Neural progenitor cell (in vitro differentiated cells): ENCODE measurements at places on chromosomes 13 and 19.

GRCh38 chr19:1512671-1513498, at the start of gene ADAMTSL5:
Gene ADAMTSL5 (minus strand): TSS chr19:1513019. CDS start chr19:1510943, 2,076 bp downstream.
- DNase-seq, result peak; percentile 45
- H3K4me3 ChIP-seq, result peak within 1 kb of the TSS; percentile 37
- no peak within 1 kb of the TSS for H3K27ac ChIP-seq
- peaks cover 81% of the 10 kb centered on the region for H3K27me3 ChIP-seq
- H3K36me3 ChIP-seq, result no peaks in the 10 kb centered on the region

DNA sequence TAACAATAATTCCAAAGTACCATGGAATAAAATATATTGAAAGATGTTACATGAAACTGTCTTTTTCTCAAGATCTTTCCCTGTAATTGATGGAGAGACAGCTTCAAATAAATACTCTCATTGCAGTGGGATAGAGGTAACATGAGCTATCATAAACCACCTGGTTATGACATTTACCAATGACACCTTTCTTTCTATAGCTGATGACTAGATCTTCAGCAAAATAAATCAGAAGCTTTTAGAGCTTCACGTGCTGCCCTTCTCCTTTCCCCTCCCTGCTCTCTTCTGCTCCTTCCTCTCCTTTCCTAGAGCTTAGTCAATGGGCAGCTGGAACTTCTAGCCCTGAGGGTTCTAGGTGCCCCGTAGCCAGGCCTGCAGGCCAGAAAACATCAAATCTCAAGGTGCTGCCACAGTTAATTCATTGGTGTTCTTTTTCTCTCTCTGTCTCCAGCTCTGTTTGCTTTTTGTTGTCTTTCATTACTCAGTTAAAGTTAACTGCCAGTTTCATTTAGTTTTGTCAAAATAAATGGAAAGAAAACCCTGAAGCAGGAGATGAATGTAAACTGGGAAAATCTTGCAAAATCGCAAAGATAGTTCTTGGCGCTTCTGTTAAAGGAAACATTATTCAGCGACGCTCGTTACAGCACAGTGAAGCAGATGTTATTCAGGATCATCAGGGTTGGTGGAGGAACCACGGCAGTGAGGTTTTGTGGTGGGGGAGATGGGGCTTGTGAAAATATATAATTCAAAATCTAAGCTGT, 8.3 kb upstream of the METTL21C start:
- H3K27ac ChIP-seq, result no peak overlapping the region
- H3K36me3 ChIP-seq, result no peaks in the 10 kb centered on the region
- DNase-seq, result no peak
- H3K27me3 ChIP-seq, result no peaks in the 10 kb centered on the region
- no peaks in the 10 kb centered on the region for H3K4me1 ChIP-seq

DNA sequence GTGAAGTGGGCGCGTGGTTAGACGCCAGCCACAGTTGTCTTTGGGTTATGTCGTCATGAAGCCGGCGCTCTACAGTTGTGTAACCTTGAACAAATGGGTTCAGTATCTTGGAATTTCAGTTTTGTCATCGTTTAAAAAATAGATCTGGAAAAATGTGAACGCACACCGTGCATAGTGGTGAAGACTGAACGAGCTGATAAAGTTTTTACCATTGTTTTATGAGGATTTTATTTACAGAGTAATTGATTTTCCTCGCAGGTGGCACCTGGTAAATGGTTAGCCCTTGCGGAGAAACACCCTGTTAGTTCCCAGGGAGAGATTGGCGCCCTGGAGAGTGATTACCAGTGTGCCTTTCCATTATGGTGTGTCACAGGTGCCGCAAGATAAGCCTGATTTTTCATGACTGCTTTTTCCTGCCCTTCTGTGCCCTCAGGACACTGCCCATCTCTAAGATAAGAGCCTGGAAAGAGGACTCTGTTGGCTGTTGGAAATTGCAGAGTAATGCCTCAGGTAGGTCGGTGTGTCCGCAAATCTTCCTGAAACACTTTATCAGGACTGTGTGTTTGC, 577 bp downstream of the ZNF181 start:
- H3K4me3 ChIP-seq, result peak overlapping the region; percentile 86

DNA sequence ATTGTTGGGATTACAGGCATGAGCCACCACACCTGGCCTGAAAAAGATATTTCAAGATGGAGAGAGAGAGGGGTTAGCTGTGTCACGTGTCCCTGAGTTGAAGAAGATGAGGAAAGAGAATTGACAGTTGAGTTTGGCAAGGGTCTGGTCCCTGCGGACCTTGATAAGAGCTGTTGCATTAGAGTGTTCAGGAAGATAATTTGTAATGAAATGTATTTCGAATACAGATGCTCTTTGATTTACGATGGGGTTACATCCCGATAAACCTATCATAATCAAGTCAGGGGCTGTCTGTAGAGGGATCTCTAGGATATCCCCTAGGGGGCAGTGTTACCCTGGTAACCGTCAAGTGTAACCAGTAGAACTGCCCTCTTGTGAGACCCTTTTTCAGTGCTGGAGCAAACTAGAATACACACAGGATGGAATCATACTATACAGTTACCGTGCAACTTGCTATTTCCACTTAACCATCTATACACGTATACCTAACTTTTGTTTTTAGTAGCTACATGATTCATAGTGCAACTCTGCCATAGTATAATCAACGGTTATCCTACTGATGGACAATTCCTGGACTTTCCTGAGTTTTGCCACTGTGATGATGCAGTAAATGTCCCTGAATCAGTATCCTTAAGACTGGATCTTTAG, 1.5 kb upstream of the ELOF1 start:
- H3K4me1 ChIP-seq, result peaks cover 5% of the 10 kb centered on the region
- H3K27me3 ChIP-seq, result no peaks in the 10 kb centered on the region
- H3K4me3 ChIP-seq, result no peak overlapping the region
- H3K36me3 ChIP-seq, result no peaks in the 10 kb centered on the region

- H3K27me3 ChIP-seq, result no peaks in the 10 kb centered on the region
- peaks cover 10% of the 10 kb centered on the region for H3K4me1 ChIP-seq
- no peak overlapping the region for H3K4me3 ChIP-seq
Observed at GRCh38 chr13:32206097-32206740, 108.9 kb downstream of the ZAR1L start.

- H3K4me1 ChIP-seq, result peaks cover 36% of the 10 kb centered on the region
- no peak overlapping the region for H3K27ac ChIP-seq
- no peaks in the 10 kb centered on the region for H3K27me3 ChIP-seq
- no peak overlapping the region for H3K4me3 ChIP-seq
Observed at GRCh38 chr19:45100201-45100600, 7.2 kb downstream of the PPP1R37 start.

GRCh38 chr13:30466841-30467252, 1.1 kb upstream of the HMGB1 start:
- peak overlapping the region; percentile 98 for H3K4me3 ChIP-seq
- peaks cover 13% of the 10 kb centered on the region for H3K36me3 ChIP-seq
- no peak overlapping the region for H3K27ac ChIP-seq

GRCh38 chr13:31042049-31042448, 109.6 kb downstream of the TEX26 start:
- no peaks in the 10 kb centered on the region for H3K4me1 ChIP-seq
- H3K27me3 ChIP-seq, result no peaks in the 10 kb centered on the region
- no peak overlapping the region for H3K27ac ChIP-seq

GRCh38 chr19:628168-628567, 5.2 kb downstream of the POLRMT start:
- no peaks in the 10 kb centered on the region for H3K4me1 ChIP-seq
- H3K27ac ChIP-seq, result no peak overlapping the region
- peak; percentile 41 for DNase-seq
- H3K36me3 ChIP-seq, result no peaks in the 10 kb centered on the region
- no peaks in the 10 kb centered on the region for H3K27me3 ChIP-seq
- H3K4me3 ChIP-seq, result no peak overlapping the region

DNA sequence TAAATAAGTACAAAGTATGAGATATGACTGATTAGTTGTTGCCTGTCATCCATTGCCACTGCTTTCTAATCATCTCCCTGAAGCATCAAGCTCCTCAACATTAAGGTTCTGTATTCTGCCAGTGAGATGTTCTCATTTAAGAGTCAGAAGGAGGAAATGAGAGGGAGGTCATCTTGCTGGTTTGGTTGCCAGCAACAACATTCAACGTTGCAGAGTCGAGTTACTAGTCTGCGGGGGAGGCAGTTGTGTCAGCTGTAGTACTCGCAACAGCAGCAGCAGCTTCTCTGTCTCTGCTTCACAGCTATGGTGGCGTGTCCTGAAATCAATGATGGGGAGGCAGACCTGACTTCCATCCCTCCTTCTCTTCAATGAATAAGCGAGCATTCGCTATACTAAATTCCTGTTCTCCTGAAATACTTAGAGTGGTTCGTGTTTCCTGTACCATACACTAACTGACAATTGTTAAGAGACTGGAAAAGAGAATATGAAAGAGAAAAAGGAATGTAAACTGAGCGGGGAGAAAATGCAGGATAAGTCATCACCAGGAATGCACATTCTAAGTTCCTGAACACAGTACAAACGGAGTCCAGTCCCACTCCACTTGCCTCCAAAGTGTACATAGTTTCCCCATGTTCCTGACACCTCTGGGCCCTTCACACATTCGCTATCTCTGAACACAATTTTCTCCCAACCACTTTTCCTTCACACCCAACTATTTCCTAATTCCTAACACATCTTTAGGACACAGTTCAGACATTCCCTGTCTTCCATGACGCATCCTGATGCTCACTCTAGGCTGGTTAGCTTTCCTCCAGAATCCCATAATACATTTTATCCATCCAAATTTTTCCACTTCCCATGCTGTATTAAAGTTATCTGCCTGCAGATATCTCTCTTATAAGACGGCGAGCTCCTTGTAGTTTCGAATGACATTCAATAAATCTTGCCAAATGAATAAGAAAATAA, 263.0 kb downstream of the KLF12 start:
- no peak for DNase-seq
- H3K27me3 ChIP-seq, result no peaks in the 10 kb centered on the region
- H3K27ac ChIP-seq, result no peak overlapping the region
- no peak overlapping the region for H3K4me3 ChIP-seq

GRCh38 chr19:10189616-10190015, 5.1 kb downstream of the DNMT1 start:
- H3K4me1 ChIP-seq, result peaks cover 3% of the 10 kb centered on the region
- H3K27ac ChIP-seq, result no peak overlapping the region
- DNase-seq, result no peak
- H3K4me3 ChIP-seq, result no peak overlapping the region
- no peaks in the 10 kb centered on the region for H3K27me3 ChIP-seq
- H3K36me3 ChIP-seq, result no peaks in the 10 kb centered on the region

GRCh38 chr13:41034881-41035280, 15.8 kb upstream of the ELF1 start:
- H3K4me1 ChIP-seq, result no peaks in the 10 kb centered on the region
- DNase-seq, result no peak
- no peak overlapping the region for H3K4me3 ChIP-seq
- no peak overlapping the region for H3K27ac ChIP-seq
- no peaks in the 10 kb centered on the region for H3K27me3 ChIP-seq

DNA sequence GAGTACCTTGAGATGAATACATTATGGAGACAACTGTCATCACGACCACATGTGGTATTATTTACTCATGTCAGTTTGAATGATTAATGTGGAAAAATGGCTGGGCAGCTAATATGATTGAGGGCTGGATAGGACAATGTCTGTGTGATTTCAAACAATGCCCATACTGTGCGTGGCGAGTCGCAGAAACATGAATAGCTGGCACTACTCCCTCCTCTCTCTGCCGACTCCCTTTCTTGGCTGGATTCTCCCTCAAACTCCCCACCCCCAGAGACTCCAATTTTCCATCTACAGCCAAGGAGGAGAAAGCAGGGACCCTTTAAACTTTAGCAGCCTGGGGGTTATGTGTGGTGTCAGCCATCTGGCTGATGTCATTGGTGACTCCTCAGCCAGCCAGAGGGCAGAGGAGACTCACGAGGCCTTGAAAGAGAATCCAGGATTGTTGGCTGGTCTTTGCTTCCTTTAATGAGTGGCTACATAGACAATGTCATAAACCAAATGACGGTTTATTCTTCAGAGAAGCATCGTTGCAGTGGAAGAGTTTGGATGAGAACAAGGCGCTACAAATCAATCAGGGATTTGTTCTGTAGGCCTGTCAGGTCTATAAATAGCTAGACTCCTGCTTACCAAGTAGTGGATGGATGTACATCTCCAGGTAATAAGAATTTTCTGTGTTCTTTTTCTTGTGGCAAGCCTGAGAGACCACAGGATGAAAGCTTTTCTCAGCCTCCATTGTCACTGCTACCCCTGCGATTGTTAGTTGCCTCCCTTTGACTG, 165.6 kb downstream of the DLEU7 start:
- H3K27me3 ChIP-seq, result no peaks in the 10 kb centered on the region
- H3K27ac ChIP-seq, result no peak overlapping the region
- H3K36me3 ChIP-seq, result no peaks in the 10 kb centered on the region
- DNase-seq, result no peak
- no peak overlapping the region for H3K4me3 ChIP-seq
- peaks cover 9% of the 10 kb centered on the region for H3K4me1 ChIP-seq

DNA sequence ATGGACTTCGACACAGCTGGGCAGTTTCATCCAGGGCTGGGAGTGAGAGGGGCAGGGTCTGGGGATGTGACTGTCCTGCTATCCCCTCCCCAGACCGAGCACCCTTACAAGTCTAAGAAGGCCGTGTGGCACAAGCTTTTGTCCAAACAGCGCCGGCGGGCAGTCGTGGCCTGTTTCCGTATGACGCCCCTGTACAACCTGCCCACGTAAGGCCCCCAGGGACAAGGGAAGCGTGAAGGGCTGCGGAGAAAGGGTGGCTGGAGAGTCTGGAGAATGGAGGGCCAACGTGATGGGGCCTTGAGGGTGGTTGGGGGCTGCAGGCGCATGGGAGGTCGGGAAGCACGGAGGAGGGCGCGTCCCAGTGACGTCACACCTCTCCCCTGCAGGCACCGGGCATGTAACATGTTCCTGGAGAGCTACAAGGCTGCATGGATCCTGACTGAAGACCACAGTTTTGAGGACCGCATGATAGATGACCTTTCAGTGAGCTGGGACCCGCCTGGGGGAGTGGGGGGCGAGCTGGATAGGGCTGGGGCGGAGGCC, 89.5 kb downstream of the MAP4K1 start:
- no peaks in the 10 kb centered on the region for H3K4me1 ChIP-seq
- H3K4me3 ChIP-seq, result no peak overlapping the region
- H3K36me3 ChIP-seq, result no peaks in the 10 kb centered on the region
- no peak overlapping the region for H3K27ac ChIP-seq
- DNase-seq, result no peak
- no peaks in the 10 kb centered on the region for H3K27me3 ChIP-seq

DNA sequence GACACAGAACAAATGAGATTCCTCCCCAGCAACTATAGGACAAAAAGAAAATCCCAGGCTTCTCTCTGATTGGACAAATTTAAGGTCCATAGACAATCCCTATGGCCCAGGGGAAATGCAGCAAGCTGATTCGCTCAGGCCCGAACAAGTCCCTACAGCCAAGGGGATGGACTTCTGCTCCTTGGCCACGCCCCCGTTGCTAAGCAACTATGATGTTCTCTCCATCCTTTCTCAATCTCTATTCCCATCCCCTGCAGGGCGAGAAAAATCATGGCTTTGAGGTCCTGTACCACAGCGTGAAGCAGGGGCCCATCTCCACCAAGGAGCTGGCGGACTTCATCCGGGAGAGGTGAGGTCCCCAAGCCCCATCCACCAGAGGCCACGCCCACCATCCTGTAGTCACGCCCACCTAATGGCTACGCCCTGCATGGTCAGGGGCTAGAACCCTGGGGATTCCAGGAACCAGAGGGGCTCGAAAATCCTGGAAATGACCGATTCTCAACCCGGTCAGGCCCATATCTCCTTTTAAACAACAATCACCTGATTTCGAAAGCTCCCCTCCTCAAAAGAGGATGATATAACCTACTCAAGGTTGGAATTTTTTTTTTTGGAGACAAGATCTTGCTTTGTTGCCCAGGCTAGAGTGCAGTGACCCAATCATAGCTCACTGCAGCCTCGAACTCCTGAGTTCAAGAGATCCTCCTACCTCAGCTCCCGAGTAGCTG, 11.4 kb downstream of the FCHO1 start:
- H3K27me3 ChIP-seq, result no peaks in the 10 kb centered on the region
- DNase-seq, result peak; percentile 94
- H3K36me3 ChIP-seq, result no peaks in the 10 kb centered on the region
- peaks cover 6% of the 10 kb centered on the region for H3K4me1 ChIP-seq
- H3K4me3 ChIP-seq, result no peak overlapping the region
